ENCODE measurements at places on chromosomes 7 and 10. TPM values are rescaled to one million over a fixed set of nuclear protein-coding genes. Genes with fewer than 3 reads are reported as not detected.

DNA sequence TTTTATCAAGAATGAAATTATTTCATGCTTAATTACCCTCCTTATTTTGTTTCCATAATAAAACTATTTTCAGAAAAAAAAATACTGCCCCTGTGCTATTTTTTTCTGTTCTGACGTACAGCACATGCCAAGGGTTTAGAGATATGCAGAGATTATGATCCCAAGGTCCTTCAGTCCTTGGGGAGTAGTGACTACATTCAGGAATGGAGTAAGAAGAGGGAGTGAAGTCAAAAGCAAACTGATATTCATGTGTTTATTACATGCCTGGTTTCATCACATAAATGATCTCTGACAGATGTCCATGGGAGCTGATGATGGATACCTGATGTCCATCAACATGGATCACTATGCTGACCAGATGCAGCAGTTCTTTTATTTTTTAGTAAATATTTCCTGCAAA lies 17.2 kb downstream of the AKAP9 start:
- DNase-seq: no peak

GRCh38 chr10:130737186-130737585 lies 574.3 kb downstream of the TCERG1L start:
- DNase-seq: no peak

DNA sequence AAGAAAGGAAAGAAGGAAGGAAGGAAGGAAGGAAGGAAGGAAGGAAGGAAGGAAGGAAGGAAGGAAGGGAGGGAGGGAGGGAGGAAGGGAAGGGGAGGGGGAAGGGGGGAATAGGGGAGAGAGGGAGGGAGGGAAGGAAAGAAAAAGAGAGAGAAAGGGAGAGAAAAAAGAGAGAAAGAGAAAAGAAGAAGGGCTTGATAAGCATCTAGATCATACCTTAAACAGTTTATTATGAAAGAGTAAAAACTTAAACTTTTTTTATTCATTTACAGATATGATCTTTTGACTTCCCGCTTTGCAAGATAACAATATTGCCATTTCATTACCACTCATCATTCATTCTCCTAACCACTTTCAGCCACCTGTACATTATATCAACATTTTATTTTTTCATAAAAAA lies 53.6 kb upstream of the TMEM106B start:
- no peak for DNase-seq

DNA sequence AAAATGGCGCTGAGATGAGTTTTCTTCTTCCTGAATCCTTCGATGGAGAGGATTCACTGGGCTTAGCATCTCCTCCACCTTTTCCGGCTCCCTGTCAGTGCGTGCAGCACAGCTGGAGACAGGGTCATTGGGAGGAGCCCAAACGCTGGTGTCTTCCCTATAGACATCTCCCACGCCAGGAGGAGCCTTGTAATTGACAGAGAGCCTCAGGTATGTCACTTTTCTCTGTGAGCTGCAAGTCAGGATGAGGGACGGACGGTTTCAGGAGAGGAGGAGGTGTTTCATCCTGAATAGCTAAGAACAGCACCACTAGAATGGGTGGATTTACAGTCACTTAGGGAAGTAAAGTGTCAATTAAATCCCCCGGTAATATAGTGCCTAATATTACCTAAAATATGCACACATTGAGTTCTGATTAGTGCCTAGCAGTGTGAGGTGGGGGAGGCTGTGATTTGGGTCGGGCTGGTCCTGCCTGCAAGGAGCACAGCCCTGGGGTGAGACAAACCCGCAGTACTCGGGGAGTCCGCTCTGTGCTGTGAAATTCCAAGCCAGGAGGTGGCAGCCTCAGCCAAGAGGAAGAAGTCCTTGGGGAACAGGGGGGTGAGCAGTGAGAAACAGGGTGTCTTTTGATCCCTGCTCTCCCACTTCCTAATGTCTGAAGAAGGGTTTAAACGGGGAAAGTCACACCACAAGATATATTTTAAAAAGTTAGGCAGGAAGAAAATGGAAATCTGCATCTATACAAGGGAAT lies 28.2 kb downstream of the IL15RA start:
- DNase-seq: no peak

DNA sequence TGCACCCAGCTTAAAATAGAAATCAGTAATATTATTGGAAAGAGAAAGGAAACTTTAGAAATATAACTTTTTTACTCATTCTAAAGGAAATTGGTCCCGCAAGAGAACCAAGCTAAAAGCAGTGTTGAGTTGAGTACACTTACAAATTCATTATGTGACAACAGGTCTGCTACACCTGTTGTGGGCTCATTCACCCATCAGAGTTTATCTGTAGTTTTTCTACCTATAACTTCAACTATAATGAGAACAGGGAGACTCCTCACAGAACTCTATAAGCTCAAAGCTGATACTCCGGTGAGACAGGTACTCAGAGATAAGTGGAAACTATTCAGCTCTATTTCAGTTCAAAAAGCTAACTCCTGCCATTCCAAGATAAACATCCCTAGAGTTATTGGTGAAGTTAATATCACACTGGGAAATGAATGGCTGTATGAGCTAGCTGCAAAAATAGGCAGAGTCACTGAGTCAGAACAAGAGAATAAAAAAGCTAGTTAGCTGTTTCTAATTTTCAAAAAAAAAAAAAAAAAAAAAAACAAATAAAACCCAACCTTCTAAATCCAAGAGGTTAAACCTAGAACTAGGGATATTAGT lies 121.3 kb downstream of the PPP1R3A start:
- DNase-seq: no peak

DNA sequence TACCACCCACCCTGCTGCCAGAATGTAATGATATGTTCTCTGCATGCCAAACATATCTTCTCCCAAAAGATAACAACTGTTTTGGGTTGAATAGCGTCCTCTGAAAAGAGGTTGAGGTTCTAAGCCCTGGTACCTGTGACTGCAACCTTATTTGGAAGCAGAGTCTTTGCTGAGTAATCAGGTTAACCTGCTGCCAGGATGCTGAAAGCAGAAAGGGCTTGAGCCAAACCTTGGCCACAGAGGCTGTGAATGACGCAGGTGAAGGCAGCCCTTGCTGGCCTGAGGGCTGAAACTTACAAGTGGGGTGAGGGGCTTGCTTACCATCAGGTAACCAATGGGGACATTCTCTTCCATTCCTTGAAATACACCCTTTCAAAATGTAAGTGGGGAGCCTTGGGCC lies 151.8 kb upstream of the RHEB start:
- no peak for DNase-seq

GRCh38 chr7:75055830-75056772 lies 17.5 kb downstream of the RCC1L start:
- DNase-seq: peak; percentile 68

GRCh38 chr7:127895360-127895759 lies 135.9 kb downstream of the LRRC4 start:
- no peak for DNase-seq

GRCh38 chr10:3451516-3452172 lies 279.1 kb upstream of the PITRM1 start:
- DNase-seq: no peak

GRCh38 chr7:145123502-145123901 lies 287.6 kb upstream of the TPK1 start:
- DNase-seq: no peak

The UCMA gene
- not detected for total RNA-seq

The TBC1D12 gene
- 5.2 TPM for total RNA-seq

The DEPP1 gene
- 68.8 TPM for total RNA-seq

The RADIL gene
- total RNA-seq: 7.7 TPM

The GNAI1 gene
- total RNA-seq: 11.5 TPM

The PHYH gene
- 44.6 TPM for total RNA-seq

The CTAGE4 gene
- 0.90 TPM for total RNA-seq

The GPR15LG gene
- total RNA-seq: not detected

The SVOPL gene
- not detected for total RNA-seq
